ENCODE measurements at places on chromosomes 11 and 22.

- DNase-seq: no peak
These were observed 19.3 kb downstream of the UPB1 start for GRCh38 chr22:24514241-24515026.

DNA sequence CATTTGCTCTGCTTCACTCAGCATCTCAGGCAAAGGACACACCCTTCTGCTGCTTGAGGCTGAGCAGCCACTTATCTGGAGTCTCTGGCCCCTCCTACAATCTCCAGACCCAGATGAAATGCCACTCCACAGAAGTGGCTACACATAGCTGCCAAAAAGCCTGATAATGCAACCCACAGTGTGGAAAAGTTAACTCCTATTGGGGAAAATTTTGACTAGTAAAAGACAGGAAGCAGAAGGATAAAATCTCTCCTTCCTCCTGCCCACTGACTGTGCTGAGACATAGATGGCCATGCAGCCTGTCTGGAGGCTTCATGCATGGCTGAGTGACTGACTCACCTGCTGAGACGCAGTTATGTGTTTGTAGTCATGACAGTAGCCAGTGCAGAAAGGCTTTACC is 92.3 kb upstream of the TEAD1 start:
- no peak for DNase-seq

DNA sequence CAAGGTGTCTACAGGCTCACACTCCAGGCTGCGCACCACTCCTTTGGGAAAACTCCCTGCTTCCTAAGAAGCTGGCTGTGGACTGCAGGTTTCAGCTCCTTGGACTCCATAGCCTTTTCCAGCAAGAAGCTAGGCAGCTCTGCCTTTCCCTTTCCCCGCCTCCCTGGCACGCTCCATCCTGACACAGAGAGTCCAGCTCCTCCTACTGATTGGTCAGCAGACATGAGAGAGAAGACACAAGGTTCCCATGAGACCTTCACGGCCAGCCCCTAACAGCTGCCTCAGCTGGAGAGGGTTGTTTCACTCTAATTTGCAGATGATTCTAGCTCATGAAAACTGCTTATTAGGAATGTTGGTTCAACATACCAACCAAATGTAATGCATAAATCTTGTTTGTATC is 27.6 kb downstream of the TENM4 start:
- DNase-seq: peak; percentile 91

- DNase-seq: no peak
These were observed 3.9 kb downstream of the MAML2 start for GRCh38 chr11:96338910-96339705.

GRCh38 chr11:27285761-27286160 is 77.3 kb downstream of the CCDC34 start:
- DNase-seq: no peak

DNA sequence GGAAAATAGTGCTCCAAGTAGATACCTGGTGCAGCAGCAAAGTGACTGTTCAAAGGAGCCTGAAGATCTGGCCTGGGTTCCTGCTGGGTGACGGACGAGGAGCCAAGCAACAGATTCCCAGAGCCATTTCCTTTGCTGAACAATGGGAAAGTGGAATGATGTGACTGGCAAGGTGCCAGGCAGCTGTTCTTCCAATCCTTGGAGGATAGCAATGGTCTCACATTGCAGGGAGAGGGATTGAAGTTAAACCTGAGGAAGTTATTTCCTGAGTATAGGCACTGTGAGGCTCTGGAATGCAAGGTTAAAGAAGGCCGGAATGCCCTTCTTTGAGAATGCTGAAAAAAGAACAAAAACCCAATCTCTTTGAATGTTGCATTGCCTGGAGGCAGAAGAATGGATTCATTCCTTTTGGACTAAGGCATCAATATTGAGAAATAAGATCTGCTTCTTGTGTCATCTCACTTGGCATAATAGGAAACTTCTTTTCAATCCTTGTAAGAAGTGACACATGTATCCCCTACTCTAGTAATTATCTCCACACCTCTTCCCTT is 223.8 kb downstream of the BLID start:
- no peak for DNase-seq

GRCh38 chr11:6052374-6052773 is 21.8 kb upstream of the OR56A1 start:
- no peak for DNase-seq

GRCh38 chr22:48639021-48639795 is 1188.5 kb downstream of the BRD1 start:
- no peak for DNase-seq

GRCh38 chr11:2089536-2090165 is 49.5 kb downstream of the IGF2 start:
- DNase-seq: peak; percentile 28

All from fibroblast of the conjunctiva (primary cell).